T-helper 22 cell (primary cell): ENCODE measurements at places on chromosomes 3 and 15.

DNA sequence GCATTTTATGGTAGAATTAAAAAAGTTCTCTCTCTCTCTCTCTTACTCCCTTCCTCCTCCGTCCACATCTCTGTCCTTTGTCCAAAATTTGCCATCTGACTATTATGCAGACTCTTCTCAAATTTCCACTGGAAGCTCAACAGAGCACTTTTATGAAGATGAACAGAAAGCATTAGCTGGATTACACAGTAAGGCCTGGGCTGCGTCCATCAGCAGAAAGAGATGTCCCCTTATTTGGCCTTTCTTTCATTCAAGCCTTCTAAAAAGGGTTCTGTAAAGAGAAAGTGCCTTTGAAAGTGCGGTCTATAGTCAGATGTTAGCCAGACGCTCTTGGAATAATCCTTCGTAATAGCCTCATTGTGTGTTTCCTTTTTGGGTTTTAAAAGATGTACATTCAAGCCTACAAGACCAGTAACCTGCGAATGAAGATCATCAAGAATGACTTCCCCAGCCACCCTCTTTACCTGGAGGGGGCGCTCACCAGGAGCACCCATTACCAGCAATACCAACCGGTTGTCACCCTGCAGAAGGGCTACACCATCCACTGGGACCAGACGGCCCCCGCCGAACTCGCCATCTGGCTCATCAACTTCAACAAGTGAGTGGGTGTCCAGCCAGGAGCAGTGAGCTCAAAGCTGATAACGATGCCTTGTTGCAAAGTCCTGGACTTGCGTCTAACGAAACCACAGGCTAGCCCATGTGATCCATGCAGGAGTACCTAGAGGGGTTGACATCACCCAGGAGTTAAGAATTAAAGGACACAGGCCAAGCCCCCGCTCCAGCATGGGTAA is 53.1 kb downstream of the MESD start:
- no peak for DNase-seq

DNA sequence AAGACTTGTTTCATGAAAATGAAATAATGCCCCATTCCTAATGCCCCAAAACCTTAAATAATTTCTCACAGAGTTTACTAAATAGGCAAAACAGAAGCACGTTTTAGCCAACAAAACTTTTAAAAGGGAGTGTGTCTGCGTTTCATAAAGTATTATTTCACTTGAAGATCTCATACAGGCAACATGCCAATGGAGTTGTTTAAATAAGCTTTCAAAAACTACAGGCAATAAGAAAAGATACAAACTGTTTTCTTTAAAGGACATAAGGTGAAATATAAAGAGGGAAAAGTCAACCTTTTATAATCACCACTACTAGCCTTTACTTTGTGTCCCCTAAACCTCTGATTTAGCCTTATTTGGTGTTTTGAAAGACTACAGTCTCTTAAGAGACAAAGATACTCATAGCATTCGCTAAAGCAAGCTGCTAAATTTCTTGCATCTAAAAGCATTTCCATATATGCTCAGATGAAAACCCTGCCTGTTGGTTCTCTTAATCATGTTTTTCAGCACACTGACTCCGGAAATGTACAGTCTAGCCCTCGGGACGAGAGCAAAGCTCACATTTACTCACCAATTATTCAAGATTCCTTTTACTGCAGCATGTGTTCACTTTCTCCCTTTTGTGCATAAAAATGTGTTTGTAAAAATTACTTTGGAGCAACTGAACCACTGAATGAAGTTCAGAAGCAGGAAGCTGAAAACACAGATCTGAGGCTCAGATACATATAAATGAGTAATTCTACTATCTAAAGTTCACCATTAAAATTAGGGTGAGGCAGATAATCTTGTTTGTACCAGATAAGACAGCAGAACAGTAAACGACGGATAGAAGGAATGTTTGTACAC is 119.0 kb downstream of the GOLIM4 start:
- no peak for DNase-seq

GRCh38 chr3:11307830-11308432 is 35.7 kb downstream of the ATG7 start:
- DNase-seq: no peak

- DNase-seq: no peak
Measured at GRCh38 chr3:120772081-120772480, 29.5 kb downstream of the GTF2E1 start.
